Cortex of kidney (tissue), 1 donor: ENCODE measurements at places on chromosomes 7 and 10.

GRCh38 chr7:159004411-159004810, 140.3 kb downstream of the VIPR2 start:
- DNase-seq: no peak

DNA sequence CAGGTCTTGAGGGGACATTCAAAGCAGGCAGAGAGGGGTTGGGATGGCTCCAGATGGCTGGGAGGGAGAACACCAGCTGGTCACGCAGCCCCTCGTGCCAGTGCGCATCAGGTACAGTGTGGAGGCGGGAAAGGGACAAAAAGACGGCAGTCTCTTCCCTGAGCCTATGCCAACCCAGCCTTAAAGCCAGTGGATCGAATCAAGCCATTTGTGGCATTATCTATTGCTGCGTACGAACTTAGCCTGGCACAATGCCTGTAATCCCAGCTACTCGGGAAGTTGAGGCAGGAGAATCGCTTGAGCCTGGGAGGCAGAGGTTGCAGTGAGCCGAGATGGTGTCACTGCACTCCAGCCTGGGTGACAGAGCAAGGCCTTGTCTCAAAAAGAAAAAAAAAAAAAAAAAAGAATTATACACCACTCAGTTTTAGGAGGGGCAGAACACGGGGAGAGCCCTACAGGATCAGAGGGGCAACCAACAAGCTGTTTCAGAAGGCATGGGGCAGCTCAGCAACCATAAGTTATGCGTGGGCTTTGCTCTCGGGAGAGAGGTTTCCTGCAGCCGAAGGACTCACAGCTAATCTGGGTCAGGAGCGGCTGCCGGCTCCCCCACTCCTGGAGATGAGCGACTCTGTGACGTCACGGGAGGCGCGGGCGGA, 356 bp upstream of the NDUFB2 start:
- no peak for DNase-seq

DNA sequence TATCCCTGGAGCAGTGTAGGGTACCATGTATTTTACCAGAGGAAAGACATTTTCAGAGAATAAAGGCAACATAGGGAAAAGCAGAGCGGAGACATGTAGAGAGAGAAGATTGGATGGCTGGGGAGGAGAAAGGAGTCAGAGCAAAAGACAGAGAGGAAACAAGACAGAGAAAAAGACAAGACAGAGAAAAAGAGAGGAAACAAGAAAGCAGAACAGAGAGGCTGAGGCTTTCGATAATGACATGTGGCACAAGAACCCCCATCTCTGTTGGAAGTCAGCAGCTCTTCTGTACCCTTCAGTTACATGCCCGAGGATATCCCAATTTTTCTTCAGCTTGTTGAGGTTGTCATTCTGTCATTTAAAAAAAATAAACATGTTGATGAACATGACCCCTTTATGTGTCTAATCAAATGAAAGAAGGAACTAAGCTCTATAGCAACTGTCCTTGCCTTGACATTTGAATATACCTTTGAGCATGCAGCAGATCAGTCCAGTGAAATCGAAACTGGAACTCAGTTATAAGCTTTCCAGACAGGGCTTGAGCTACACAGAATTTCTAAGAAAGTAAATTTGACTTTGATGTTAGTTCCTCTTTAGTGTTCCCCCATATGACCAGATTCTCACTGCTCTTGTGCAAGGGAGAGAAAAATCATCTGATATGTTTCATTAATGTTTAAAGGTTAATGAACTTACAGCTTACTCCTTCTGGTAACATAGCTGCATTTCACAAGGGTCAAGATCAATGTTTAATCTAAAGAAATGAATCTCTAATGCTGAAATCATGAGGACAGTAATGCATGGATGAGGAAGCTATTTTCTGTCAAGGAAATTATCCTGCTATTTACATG, 75.1 kb upstream of the SP4 start:
- DNase-seq: no peak

- DNase-seq: no peak
Observed at GRCh38 chr10:45395554-45395953, 21.5 kb downstream of the ALOX5 start.

DNA sequence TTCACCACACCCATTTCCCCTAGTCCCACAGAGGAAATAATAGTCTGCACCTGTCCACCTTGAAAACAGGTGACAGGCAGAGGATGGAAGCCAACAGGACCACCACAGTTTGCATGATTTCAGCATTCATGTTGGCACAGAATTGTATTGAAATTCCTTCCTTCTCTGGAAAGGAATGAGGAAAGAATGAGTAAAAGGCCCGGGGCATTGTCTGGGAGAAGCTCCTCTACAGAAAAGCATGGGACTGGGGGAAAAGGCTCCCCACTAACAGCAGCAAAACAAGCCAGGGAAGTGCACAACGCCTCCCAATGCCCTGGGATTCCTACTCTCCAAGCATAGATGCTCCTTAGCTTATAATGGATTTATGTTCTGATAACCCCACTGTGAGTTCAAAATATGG, 28.5 kb upstream of the TOMM7 start:
- no peak for DNase-seq

GRCh38 chr10:35554036-35554435, 51.1 kb upstream of the GJD4 start:
- DNase-seq: no peak

DNA sequence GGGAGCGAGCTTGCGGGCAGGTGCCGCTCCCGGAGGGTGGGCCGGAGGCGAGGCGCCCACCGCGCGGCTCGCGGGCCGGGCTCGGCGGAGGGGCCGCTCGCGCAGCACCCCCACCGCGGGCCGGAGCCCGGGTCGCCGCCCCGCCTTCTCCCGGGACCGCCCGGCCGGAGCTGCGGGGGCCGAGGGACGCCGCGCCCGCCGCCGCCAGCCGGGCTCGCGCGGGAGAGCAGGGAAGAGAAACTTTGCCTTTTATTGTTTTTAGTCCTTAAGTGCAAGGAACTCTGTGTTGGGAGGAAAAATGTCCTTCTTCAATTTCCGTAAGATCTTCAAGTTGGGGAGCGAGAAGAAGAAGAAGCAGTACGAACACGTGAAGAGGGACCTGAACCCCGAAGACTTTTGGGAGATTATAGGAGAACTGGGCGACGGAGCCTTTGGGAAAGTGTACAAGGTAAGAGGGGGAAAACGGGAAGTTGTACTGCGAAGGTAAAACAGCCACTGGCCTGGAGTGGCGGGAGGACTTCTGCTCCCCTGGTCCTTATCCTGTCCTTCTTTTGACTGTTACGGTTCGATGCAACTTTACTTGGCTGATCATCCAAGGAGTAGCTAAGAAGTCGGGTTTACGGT, 620 bp downstream of the SLK start:
- DNase-seq: no peak

DNA sequence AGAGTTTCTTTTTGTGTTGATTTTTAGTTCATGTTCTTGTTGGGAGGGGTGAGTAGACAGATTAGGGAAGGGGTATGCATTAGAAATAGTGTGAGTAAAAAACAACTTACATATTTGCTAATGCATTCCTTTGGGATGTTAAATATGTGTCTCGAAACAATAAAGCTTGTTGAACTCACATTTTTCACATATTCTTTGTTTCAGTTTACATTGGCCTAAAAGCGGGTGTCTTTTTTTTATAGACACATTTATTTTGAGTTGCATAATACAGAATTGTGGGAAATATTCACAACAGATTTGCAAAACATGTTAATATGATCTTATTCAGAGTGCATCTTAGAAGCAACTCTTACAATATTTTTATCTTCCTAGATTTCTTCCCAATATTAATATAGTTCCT, 337.5 kb upstream of the CNTNAP2 start:
- DNase-seq: no peak

DNA sequence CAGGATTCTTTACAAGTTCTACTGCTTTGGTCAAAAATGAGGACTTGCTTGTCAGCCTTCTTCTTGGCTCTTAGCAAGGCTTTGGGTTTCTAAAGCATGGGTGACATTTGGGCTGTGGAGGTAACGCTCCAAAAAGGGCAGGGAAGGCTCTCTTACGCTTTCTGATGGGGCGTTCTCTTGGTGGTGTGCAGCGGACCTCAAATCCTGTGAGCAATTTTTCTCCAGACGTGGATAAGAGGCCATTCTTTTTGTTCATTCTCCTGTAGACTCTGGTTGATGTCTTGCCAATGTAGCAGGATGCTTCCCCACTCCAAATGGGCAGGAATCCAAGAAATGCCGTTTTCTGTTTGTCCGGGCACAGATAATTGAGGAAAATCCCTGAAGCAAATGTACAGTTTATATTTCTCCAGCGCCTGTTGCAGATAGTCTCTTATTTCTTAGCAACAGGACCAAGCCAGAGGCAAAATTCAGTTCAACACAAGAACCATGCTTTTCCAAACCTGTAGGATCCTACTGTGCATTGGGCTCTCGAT, 138.4 kb upstream of the NFE2L3 start:
- DNase-seq: no peak

GRCh38 chr10:122178655-122179054, 92.4 kb upstream of the BTBD16 start:
- DNase-seq: no peak

- DNase-seq: no peak
Observed at GRCh38 chr10:67114945-67115344, 189.1 kb downstream of the LRRTM3 start.

DNA sequence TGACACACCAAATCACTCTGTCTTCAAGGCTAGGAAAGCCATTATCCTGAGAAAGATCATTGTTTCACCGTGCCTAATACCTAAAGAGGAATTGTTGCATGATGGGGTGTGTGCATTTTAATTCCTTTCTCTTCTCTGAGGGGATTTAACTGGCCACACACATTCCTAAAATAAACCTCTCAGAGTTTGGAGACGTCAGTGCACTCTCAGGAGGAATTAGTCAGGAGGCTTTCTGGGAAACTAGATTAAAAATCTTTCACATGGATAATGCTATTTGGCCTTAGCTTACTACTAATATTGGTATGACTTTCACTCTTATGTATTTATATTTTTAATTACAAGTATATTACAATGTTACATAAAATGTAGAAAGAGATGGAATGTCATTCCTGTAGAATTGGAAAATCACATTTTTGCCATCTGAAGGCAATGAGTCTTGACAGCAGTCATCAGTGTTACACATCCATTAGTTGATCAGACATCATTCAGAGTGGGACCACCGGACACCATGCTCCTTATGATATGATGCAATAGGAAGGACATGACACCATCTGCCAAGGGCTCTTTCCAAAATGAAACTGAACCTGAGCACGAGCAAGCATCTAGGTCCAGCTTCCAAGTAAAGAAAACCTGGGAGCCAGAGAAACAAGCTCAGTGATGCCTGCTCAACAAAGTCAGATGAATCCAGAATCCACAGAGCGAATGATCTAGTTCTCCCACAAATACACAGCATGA, 43.1 kb upstream of the TMEM273 start:
- no peak for DNase-seq

DNA sequence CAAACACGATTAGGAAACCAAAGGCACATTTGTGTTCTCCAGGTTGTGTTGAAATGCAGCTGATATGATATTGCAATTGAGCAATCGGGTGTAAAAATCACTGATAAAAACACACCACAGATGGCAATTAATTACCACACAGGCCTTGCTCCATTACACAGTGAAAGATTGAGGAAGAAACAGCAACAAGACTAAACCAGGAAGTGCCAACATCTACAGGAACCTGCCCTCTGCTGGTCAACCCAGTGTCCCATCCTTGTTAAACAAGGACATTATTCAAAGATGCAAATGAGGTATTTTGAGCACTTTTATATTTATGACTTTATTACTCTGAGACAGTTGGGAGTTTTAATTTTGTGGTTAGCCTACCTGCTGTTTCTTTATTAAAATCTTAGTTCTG, 765.6 kb upstream of the GHITM start:
- DNase-seq: no peak

GRCh38 chr7:69844264-69844868, 246.1 kb downstream of the AUTS2 start:
- DNase-seq: no peak

- no peak for DNase-seq
Observed at GRCh38 chr7:41384418-41384817, 318.5 kb downstream of the INHBA start.

- no peak for DNase-seq
Observed at GRCh38 chr10:86538547-86538946, 17.0 kb upstream of the WAPL start.

DNA sequence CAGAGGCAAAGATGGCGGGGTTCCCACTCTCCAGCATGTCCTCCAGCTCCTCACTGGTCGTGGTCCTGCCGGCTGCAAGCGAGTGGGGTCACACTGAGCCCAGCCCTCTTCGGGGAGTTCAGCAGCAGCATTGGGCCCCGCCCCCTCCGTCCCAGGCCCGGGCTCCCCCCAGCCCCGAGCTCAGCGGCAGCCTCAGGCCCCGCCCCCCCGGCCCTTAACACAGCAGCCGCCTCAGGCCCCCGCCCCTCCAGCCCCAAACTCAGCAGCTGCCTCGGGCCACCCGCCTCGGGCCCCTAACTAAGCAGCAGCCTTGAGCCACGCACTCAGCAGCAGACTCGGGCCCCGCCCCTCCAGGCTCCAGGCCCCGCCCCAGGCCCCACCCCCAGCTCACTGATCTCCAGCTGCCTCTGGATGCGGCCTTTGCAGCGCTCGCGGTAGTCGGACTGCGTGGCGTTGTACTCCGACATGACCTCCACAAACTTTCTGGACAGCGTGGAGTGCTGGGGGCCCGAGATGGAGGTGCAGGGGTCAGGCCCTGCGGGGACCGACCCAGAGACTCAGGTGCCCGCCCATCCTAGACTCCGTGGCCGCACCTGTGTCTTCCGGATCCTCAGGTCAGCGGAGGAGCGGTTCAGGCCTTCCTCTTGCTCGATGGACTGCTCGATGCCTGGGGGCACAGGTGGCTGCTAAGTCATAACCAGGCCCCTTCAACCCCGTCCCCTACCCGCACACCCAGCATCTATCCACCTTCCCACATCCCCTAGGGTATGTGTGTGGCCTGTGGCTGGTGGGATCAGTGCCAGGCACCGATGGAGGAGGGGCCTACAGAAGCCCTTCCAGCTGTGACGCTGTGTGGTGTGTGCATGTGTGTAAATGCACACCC, 15.5 kb downstream of the STX1A start:
- DNase-seq: no peak

GRCh38 chr10:21514818-21515351, 10.6 kb downstream of the SKIDA1 start:
- DNase-seq: no peak

GRCh38 chr10:11563936-11564335, 47.5 kb downstream of the USP6NL start:
- DNase-seq: no peak

- no peak for DNase-seq
Observed at GRCh38 chr7:74320645-74321221, 31.5 kb downstream of the CLIP2 start.

- DNase-seq: no peak
Observed at GRCh38 chr10:43863270-43863669, 214.6 kb upstream of the ZNF32 start.

GRCh38 chr7:46494028-46494427, 573.0 kb upstream of the IGFBP3 start:
- DNase-seq: no peak

- no peak for DNase-seq
Observed at GRCh38 chr10:128875956-128876736, 590.9 kb upstream of the MGMT start.

- no peak for DNase-seq
Observed at GRCh38 chr10:33804584-33804983, 470.1 kb upstream of the NRP1 start.

GRCh38 chr7:28989211-28989980, 31.3 kb upstream of the TRIL start:
- DNase-seq: no peak

GRCh38 chr10:112898540-112899390, 51.3 kb upstream of the TCF7L2 start:
- no peak for DNase-seq
